Epithelial cell of proximal tubule (primary cell): ENCODE measurements at places on chromosomes 5 and 9.

GRCh38 chr5:37086466-37087173, 162.6 kb downstream of the CPLANE1 start:
- DNase-seq, result no peak

- no peak for DNase-seq
These were observed 38.9 kb downstream of the BICD2 start for GRCh38 chr9:92725766-92726165.

DNA sequence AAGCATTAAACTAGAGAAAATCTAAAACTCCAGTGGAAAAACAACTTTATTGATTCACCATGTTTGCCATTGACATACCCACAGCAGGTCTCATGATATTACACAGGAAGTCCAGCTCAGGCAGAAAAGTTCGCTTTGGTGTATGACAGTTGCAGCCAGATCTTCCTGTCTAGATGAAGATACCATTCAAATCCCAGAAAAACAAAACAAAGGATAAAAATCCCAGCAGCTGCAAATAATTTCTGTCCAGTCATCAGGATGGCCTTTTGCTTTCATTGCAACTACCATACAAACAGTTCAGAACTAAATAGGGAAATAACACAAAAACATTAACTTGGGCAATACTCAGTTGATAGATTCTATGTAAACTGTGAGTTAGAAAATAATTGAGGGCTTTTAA, 136.0 kb upstream of the NREP start:
- DNase-seq, result no peak

- DNase-seq, result no peak
These were observed 287.7 kb upstream of the DAP start for GRCh38 chr5:11048760-11049159.

- peak; percentile 15 for DNase-seq
These were observed 184.1 kb downstream of the MARCHF11 start for GRCh38 chr5:15995341-15996052.

DNA sequence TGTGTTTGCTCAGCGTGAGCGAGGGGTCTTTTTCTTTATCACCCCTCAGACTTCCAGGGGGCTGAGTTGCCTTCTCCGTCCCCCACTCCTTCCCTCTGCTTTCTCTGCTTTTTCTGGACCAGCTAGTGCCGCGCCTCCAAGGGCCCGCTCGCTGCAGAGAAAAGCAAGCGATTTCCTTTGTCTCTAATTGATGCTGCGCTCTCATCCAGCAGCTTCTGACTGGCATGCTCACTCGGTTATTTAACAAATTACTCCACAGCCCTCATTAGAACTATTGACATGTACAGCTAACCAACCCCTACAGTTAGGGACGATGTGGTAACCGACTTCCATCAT, 288.0 kb downstream of the ELAVL2 start:
- no peak for DNase-seq

DNA sequence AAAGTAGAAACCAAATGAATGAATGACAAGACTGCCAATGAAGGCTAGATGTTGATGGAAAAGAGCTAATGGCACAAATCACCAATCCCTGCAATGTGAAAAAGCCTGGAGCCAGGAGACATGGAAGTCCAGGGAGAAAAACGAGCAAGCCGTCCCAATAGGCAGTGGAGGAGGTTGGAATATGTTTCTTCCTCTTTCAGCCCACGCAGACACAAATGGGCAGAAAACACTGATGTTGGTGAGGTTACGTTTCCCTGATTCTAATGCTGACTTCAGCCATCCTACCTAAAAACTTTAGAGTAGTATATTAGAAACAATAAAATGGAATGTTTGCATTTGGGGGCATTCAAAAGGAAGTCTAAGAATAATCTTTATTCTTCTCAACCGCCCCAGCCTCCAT, 23.9 kb upstream of the KIF2A start:
- DNase-seq, result no peak

- DNase-seq, result no peak
These were observed 137.0 kb downstream of the MRPS30 start for GRCh38 chr5:44945743-44946142.

DNA sequence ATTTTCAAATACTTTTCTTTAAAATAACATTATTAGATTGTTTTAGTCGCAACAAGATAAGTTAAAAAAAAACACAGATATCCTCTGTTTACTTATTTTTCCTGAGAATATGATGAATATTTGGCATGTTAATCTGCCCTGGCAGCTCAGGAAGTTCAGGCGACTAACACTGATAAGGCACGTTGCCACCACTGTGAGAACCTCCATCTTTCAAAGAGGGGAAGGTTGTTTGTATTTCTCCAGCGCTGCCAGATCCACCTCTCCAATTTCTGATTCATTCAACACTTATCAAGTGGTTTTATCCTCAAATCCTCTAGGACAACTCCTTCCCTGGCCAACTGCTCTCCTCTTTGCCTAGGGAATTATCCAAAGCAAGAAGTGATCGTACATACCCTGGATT, 21.8 kb downstream of the CTNNAL1 start:
- no peak for DNase-seq

- no peak for DNase-seq
These were observed 221.3 kb upstream of the KLF9 start for GRCh38 chr9:70635790-70636189.

GRCh38 chr9:136488247-136489214, 5.7 kb upstream of the SEC16A start:
- no peak for DNase-seq

DNA sequence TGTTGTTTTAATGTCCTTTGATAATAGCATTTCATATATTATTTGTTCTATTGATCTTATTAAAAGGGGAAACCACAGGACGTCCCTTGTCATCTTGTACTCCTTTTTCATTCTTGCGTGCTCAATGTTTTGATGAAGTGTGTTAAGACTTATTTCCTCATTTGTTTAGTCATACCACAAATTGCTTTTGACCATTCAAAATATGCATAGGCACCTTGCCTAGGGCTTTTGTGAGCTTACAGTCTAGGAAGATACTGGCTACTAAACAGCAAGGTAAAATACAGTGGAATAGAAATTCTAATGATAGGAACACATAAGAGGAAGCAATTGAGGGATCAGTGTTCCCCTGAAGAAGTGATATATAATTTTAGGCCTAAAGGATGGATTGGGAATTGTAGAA, 190.3 kb downstream of the WDR70 start:
- no peak for DNase-seq

- no peak for DNase-seq
These were observed 141.3 kb upstream of the LPAR1 start for GRCh38 chr9:111179577-111179976.

- DNase-seq, result no peak
These were observed 659.2 kb downstream of the MTRR start for GRCh38 chr5:8528106-8528505.

DNA sequence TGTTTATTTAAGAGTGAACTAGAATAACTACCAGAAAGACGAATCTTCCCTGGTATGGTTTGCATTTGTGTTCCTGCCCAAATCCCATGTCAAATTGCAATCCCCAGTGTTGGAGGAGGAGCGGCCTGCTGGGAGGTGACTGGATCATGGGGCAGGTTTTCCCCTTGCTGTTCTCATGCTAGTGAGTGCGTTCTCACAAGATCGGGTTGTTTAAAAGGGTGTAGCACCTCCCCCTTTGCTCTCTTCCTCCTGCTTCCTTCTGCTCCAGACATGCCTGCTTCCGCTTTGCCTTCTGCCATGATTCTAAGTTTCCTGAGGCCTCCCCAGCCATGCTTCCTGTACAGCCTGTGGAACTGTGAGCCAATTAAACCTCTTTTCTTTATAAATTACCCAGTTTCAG, 210.3 kb upstream of the TBC1D2 start:
- no peak for DNase-seq

DNA sequence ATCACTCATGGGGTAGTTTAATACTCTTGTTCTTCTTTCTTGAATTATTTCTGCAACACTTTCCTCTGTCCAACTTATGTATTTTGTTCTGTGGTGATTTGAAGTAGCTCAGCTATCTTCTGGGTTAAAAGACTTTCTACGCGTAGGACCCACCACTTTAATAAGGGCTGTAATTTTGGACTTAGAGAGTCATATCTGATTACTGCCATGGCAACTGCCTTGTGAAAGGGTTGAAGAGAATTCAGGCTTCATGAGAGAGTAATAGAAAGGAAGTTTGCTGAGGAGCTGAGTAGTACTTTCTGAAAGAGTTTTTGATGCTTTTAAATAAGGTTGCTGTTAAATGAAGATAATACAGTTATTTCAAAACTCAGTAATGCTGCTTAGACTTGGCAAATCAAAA, 89.5 kb downstream of the TLE4 start:
- DNase-seq, result no peak

DNA sequence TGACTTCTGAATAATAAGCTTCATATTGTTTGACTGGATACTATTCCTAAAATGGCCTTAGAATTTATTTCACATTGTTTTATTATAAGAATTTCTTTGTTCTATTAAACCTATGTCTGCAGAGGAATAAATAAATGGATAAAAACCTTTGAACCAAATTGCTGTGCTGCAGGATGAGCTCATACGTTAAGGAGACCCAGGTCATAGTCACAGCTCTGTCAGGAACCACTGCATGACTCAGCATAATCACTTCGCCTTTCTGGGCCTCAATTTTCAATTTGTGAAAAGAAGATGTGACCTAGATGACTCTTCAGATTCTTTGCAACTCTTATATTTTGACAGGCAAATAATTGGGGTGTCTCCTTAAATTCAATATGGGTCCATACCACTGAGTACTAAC, 36.7 kb upstream of the HMHB1 start:
- DNase-seq, result peak; percentile 9
